GDM1 (cell line): ENCODE measurements at places on chromosomes 3 and 15.
A peak's percentile ranks its signal among the peaks of the same experiment; 100 is the strongest.

GRCh38 chr3:56870436-56870835 is 68.7 kb upstream of the ARHGEF3 start:
- no peak for DNase-seq

GRCh38 chr3:42656680-42657610 is 3.4 kb downstream of the ZBTB47 start:
- no peak for DNase-seq

- DNase-seq = no peak
Measured at GRCh38 chr3:32544894-32545293, 25.8 kb downstream of the DYNC1LI1 start.

DNA sequence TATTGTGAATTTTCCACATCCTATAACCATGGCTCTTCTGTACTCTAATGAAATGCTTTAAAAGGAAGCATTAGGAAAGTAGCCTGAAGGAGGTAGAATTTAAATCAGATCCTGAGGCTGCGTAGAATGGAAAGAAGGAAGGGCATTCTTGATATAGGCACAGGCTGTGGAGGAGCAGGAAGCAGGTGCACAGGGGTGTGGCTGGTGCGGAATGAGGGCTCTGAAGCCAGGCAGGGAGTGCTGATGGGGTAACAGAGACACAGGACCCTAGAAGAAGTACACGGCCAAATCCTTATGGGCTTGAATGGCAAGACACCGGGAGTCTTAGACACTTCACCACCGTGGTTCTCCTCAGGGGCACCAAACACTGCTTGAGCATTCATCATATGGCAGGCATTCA is 97.0 kb downstream of the MYLK start:
- DNase-seq = no peak

- no peak for DNase-seq
Measured at GRCh38 chr3:33541918-33542317, 101.7 kb upstream of the UBP1 start.

- DNase-seq = no peak
Measured at GRCh38 chr15:39920510-39921273, 626 bp upstream of the GPR176 start.

DNA sequence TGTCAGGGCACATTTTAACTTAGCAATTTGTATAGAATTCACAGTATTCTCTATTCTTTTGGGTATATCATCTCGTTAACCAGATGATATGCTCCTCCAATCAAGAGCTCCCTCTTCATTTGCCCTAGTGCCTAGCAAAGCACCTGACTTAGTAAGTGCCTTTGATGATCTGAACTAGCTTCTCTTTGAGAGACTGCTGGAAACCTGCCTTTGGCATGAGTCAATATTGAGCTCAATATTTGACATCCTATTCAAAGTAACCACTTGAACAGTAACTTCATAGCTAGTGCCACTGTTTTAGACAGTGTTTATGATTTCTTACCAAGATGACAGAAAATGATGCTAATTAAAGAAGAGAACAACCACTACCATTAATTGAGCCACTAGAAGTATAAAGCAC is 696.3 kb upstream of the UBE2E2 start:
- DNase-seq = no peak

- no peak for DNase-seq
Measured at GRCh38 chr3:97917813-97918536, 54.3 kb downstream of the RIOX2 start.

DNA sequence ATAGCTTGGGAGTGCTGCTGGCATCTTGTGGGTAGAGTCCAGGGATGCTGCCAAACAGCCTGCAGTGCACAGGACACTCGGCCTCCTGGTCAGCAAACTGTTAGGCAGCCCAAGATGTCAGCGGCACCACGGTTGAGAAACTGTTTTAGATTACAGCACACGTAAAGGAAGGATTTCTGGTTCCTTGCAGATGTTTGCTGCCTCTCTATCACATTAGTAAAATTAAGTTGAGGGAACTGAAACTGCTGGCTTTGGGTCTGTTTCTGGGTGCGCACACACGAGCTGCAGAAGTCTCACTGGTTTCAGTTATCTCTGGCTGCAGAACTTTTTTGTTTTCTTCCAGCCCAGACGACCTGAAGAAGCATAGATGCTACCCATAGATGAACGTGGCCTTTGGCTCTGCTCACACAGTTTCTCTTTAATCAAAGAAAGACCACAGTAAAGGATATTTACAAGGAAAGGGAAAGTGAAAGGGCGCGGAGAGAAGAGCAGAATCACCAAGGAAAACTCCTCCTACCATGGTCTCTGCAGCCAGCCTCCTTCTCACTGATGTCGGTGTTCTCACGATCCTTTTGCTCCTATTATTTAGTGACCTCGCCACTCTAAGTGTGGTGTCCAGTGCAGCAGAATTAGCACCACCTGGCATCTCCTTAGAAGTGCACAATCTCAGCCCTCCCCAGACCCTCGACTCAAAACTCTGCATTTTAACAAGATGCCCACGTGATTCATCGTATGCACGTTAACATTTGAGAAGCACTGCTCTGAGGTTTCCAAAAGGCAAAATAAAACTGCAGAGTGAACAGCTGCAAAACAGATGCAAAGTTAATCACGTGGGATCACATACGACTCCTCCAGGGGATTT is 50.6 kb upstream of the AKAP13 start:
- DNase-seq = no peak

- DNase-seq = peak; percentile 12
Measured at GRCh38 chr3:187361835-187362234, 6.3 kb upstream of the RTP4 start.

- no peak for DNase-seq
Measured at GRCh38 chr15:25811481-25811906, 51.6 kb downstream of the ATP10A start.

DNA sequence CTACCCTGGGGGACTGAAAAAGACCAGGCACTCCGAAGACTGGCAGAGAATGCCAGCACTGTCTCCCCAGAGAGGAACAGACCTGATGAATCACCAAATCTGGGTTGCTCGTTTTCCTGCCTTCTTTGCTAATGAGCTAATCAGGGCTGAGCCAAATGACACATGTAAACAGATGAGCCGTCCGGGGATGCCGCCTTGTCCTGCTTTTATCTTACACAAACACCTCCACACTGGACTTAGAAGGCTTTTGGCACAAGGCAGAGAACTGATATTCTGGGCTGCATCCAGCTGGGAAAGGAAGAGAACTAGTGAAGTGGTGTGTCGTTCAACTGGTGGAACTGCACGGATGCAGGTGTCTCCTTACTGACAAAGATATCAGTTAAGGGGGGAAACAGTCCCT is 88.1 kb downstream of the MECOM start:
- DNase-seq = no peak

GRCh38 chr15:80698676-80699075 is 3.6 kb downstream of the ABHD17C start:
- DNase-seq = no peak

GRCh38 chr15:43776101-43776717 is 557 bp downstream of the ELL3 start:
- no peak for DNase-seq

DNA sequence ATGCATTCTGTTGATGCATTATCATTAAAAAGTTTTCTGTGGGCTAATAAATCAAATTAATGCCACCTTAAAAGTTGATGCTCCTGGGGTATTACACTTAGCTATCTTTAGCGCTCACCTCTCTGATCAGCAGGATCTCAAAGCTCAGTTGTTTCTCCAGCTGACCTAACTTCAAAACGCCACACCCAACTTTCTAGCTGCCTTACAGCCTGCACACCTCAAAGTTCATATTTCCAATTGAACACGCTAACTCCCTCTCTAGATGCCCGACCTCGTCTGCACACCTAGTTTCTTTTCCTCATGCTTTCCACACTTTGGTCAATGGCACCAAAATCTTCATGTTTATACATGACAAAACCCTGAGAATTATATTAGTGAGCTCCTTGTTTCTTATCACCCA is 98.2 kb upstream of the AGTR1 start:
- DNase-seq = no peak

DNA sequence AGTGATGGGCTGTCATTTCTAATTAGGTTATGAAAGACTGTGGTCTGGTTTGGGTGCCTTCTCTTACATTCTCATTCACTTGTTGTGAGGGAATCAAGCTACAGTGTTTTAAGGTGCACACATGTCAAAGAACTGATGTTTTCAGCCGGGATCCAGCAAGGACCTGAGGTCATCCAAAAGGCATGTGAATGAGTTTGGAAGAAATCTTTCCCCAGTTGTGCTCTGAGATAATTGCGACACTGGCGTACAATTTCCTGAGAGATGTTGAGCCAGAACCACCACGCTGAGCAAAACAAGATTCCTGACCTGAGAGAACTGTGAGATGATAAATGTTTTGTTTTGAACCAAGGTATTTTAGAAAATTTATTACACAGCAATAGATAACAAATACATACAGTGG is 295.3 kb upstream of the SLITRK3 start:
- DNase-seq = no peak

DNA sequence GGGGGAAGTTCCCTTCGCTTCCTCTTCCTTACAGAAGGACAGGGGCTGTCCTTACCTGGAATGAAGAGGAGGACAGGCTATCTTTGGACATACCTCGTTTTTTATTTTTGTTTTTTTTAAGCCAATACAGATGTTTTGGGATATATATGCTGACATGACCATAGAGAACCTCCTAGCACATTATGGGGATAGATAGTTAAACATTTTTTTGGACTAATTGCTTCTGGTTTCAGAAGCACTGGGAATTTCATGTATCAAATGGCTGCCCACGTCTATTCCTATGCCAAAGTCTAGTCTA is 238.2 kb upstream of the BHLHE40 start:
- DNase-seq = no peak

DNA sequence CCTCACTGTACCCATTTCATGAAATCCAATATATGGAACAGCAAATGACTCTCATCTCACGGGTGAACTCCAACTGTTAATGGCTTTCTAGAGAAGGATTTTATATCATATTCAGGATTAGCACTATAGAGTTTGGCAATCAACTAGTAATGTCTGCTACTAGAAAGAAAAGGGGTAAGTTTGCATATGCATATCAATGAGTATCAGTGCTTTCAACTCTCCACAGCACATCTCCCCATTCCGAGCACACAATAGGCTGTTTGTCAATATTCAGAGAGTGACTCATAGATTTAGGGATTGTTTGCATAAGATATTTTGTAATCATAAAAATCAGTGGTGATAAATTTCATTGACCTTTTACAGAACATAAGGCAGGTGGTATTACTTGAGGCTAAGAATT is 163.2 kb upstream of the LMCD1 start:
- DNase-seq = no peak

DNA sequence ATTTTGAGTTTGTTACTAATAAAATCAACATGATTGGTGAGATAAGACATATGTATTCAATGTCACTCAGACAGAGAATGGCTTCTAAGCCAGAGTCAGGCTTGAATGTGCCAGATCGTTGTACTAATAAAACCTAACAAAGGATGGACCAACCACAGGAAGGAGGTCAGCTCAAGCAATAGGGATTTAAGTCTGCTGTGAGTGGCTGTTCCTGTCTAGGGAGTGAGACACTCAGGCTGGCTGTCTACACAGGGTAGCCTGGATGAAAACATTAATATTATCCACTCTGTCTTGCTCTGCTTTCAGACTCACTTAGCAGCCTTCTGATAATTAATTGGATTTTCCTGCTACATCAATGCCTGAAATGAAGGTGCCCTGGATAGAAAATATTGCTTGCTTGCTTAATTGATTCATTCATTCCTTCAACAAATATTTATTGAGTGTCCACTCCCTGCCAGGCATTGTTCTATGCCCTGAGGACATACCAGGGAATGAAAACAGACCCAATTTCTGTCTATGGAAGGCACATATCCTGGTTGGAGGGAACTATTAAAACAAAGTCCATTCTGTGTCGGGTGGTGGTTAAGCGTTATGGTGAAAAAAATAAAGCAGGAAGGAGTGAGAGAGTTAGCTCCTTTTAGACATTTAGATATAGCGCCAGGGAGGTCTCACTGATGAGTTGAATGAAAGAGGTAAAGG is 239.4 kb downstream of the CHST2 start:
- DNase-seq = no peak

DNA sequence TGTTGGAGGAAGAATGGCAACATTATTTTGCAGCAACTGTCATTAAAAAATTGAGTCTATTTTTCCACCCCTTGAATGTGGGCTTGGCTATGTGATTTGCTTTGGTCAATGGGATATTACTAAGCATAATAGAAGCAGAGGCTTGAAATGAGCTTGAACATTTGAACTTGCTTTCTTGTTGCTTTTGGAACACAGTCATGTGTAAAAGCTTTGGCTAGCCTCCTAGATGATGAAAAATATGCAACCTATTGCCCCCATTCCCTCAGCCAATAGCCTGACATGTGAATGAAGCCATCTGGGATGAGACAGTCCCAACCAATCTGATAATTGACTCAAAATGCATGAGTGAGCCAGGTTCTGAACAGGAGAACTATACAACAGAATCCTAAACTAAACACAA is 78.4 kb downstream of the PLSCR2 start:
- DNase-seq = no peak

GRCh38 chr15:79656151-79657000 is 224.2 kb downstream of the MINAR1 start:
- DNase-seq = no peak

- no peak for DNase-seq
Measured at GRCh38 chr15:31398677-31399301, 72.2 kb downstream of the KLF13 start.

- DNase-seq = no peak
Measured at GRCh38 chr15:32873284-32874114, 155.7 kb downstream of the GREM1 start.

- no peak for DNase-seq
Measured at GRCh38 chr3:194136519-194137007, 615 bp downstream of the HES1 start.

- DNase-seq = no peak
Measured at GRCh38 chr3:194283221-194284006, 67.7 kb downstream of the CPN2 start.

DNA sequence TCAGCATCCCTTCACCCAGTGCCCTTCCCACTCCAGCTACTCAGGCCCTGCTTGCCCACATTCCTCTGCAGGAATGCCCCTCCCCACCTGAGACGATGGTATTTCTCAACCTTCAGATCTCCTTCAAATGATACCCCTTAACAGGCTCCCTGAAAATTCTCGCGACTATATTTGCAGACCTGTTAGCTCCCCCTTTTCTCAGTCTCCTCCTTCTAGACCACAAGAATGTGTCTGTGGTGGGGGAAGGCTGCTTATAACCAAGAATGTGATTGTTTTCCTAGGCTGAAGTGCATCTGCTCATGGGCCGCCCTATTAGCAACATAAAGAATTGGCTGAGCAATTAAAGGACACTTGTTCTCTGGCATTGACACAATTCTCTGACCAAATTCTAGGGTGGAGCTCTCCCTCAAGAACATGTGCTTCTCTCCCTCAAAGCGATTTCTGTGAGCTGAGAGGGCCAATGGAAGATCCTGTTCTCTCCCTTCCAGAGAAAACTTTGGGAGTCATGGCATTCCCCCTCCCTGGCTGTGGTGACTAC is 19.1 kb upstream of the LIMD1 start:
- no peak for DNase-seq

DNA sequence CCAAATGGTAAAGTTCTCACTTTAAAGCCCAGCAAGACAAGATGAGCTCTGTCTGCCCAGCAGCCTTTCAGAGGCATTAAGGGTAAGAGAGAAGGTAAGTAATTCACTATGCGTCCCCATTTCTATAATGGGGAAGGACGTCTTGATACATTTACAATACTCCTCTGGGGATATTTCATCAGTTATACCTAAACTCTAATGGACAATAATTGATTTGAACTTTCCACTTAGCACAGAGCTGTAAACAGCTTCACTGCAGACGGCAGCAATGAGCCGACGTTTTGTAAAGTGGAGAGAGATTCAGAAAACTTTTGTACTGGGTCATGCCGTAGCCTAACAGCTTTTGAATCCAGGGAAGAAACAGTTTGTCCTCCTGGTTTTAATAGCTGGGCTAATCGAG is 127.4 kb downstream of the TIGIT start:
- no peak for DNase-seq

- peak; percentile 51 for DNase-seq
Measured at GRCh38 chr3:33131331-33132018, 17.7 kb downstream of the CRTAP start.
